ENCODE measurements at places on chromosomes 13 and 19.

DNA sequence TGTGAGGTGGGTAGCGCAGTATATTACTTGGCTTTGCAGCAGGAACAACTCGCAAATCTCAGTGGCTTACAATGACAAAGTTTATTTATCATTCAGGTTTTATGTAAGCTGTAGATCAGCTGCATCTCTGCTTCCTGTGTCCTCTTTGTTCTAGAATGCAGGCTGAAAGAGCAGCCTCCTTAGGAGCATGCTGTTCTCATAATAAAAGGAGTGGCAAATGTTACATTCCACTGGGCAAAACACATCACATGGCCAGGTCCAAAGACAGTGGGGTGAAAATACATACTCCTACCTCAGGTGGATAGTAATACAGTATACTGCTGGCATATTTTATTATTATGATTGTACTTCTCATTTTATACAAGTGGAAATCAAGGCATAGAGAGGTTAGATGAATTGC is 1.2 kb upstream of the CSNK1A1L start:
- DNase-seq, result no peak

DNA sequence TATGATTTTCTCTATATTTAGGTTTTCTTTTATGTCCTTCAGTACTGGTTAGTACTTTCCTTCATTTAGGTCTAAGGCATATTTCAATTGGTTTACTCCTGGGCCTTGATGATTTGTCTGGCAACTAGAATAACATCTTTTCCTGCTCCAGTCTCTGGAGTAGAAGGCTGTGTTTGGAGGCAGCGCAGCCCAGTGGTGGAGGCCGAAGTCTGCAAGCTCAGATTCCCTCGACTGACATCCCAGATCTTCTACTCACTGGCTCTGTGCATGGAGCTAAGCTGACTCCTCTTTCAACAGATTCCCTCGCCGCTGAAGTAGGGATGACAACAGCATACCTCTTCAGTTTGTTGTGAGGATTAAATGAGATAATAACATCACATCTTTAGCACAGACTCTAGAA is 141.0 kb downstream of the RAP2A start:
- DNase-seq, result peak; percentile 85

DNA sequence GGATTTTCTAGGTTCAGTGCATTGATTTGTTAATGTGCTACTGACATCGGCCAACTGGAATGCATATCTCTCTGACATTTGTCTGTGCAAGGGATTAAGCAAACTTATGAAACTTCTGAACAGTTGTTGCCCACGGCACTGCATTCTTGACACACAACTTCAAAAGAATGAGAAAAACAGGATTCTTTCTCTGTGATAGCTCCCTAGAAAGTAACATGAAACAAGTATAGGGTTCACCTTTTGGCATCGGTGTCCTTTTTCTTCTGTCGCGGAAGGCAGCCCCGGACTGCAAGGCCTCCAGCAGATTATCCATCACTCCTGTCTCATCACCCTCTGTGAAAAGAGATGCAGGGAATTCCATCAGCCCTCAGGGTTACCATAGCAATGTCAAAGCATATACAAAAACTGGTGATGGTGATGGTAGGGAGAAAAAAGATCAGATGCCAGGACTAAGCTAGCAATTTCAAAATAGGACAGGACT is 389.2 kb downstream of the DIAPH3 start:
- DNase-seq, result no peak

- DNase-seq, result no peak
These were observed 10.3 kb upstream of the PAN3 start for GRCh38 chr13:28128030-28128429.

- DNase-seq, result no peak
These were observed 1.1 kb upstream of the ZNF581 start for GRCh38 chr19:55642153-55643002.

DNA sequence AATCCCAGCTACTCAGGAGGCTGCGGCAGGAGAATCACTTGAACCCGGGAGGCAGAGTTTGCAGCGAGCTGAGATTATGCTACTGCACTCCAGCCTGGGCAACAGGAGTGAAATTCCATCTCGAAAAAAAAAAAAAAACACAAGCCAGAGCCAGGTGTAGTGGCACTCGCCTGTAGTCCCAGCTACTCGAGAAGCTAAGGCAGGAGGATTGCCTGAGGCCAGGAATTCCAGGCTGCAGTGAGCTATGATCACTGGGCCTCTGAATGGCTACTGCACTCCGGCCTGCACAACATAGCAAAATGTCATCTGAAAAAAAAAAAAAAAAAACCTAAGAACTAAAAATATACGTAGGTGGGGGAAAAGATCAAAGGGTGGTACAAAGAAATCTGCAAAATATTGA is 19.4 kb downstream of the EPS15L1 start:
- no peak for DNase-seq

DNA sequence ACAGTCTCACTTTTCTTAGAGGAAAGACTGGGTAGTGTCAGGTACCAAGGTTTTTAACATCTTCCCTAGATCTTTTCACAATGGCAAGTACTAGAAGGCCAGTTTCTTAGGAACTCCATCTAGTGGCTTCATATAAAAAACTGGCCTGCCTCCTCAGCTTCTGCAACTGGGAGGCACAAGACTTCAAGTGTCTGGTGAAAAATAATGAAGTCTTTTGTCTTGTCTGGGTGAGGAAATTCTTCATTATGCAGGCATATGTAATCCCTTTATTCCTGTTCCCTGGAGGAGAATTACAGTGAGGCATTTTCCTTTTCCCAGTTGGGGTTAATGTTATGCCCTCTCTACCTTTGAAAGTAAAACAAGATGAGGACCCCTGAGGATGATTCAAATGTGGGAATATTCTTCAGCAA is 300.5 kb downstream of the NALCN start:
- no peak for DNase-seq

DNA sequence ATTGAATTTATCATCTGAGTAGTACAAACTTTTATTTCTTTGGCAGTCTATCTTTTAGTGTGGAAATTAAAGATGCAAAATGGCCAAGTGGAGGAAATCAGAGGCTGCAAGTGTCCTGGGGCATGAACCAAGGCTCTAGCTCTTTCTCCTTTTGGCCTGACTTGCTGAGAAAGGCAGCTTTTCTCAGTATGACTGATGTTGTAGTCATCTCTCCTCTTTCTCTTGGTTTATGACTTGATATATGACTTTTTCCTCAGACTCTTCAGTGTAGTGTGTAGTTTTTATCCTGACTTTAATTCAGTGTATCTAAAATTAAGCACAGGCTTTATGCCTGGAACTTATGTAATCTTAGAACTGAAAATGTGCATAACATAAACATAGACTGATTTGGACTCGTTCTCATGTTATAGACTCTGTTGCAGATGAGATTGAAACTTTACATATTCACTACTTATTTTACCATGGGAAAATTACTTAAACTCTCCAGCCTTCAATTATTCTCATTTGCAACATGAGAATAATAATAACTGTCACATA is 65.7 kb downstream of the SLITRK5 start:
- DNase-seq, result no peak

DNA sequence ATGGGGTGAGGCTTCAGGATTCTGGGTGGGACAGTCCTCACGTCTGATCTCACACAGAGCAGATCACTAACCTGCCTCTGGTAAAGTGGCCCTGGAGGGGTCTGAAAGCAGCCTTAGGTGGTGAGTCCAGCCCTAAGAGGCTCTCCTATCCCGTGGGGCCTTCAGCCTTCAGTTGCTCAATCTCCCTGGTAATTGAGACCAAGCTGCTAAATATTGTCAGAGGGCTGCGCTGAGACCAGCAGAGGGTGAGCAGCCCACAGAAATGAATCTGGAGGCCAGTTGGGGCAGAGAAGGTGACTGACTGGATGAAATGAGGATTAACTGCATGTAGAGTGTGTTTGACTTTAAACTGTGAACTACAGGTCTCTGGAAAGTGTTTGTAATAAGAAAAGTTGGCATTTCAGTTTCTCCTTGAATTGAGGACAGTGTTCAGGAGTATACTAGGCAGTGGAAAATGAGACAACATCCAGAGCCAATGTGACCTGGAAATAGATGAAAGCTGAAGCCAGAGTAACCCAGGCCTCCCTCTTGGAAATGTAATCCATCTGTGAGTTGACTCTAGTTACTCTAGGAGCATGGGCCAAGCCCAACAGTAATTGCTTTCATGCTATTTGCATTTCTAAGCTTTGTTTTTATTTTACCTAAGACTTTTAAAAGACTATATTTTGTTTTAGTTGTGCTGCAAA is 14.3 kb upstream of the HSPH1 start:
- DNase-seq, result no peak

DNA sequence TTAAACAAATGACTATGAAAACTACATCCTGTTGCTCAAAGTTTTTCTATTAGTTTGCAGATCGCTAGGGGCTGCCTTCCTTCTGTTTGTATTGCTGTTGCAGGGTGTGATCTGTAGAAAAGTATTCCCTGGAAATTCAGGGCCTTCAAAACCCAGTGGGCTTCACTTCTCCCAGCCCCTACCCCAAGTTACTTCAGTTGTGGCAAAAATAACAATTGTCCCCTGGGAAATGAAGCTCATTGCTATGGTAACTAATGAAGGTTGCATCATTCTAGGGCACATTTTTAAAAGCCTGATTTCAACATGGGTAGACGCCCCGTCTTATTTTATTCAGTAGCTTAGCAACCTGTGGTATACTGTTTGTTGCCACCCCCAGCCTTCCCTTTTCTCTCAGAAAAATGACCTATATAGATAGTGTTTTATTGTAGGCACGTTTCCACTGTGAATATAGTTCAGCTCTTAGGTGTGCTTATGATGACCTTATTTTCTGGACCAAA is 60.9 kb downstream of the WDFY2 start:
- DNase-seq, result no peak

DNA sequence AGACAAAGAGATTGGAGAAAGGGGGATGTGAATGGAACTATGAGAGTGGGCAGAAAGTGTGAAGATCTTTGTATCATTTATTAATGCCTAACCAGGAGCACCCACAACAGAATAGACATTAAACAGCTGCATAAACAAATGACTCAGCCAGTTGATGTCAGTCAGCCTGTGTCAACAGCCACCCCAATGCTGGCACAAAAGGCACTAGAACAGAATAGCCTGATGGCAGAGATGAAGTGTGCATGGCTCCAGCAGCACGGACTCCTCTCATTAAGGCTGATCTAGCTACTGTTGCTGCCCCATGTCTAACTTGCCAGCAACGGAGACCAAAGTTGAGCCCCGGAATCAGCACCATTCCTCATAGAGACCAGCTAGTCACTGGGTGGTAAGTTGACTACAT is 7.8 kb downstream of the CPB2 start:
- DNase-seq, result no peak

GRCh38 chr19:13784731-13785452 is 10.4 kb upstream of the ZSWIM4 start:
- DNase-seq, result peak; percentile 81

GRCh38 chr13:90918536-90918935 is 429.0 kb upstream of the MIR17HG start:
- DNase-seq, result no peak

- DNase-seq, result peak; percentile 85
These were observed 813 bp downstream of the ZNF296 start for GRCh38 chr19:45075301-45076028.

DNA sequence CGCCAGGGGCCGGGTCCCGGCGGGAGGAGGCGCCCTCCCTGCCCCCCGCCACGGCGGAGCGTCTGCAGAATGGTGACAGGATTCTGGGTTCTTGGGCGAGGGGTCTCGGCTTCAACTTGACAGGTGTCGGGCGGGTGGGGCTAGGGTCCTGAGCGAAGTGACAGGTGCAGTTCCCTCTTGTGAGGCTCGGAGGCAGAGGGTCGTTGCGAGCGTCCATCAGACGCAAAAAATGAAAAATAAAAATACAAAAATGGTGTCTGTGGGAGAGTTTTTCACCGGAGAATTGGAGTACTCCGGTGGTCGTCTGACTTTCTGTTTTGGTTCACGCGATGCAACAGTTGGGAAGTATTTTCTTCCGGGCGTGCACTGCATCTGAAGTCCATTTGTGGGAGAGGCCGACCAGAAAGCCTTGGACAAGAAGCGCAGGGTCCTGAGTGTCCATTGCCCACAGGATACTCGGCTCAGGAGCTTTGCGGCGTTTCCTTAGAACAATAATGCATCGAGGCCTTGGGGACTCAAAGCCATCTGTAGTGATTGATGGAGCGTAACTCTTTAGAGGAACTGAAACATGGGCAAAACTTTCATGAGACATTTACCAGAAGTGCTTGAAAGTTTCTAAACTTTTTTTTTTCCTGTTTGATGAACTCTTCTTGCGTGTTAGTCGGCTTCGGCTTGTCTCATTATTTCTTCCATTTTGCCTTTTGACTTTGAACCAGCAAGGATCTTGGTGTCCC is 759 bp downstream of the RB1 start:
- no peak for DNase-seq

DNA sequence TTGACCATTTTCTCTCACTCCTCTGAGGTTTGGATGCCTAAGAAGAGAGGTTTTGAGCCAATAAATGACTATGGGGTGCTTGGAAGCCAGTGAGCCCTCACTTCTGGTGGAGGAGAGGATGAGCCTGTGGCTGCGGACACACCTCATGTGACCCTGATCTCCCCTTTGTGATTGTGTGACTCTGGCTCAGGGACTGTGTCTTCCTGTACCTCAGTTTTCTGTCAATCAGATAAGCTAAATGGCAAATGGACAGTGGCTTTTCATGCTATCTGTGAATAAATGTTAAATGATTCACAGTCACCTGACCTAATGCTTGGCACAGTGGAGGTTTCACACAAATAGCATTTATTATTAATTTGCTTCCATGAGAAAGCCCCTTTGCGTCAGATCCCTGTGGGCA is 2.7 kb downstream of the PSG8 start:
- no peak for DNase-seq

- DNase-seq, result no peak
These were observed 234.2 kb downstream of the PCDH17 start for GRCh38 chr13:57865600-57866294.

GRCh38 chr19:45973553-45974338 is at the start of gene NOVA2:
NOVA2 (minus strand) TSS chr19:45973865; CDS start chr19:45973351, 514 bp downstream.
- peak; percentile 91 for DNase-seq

DNA sequence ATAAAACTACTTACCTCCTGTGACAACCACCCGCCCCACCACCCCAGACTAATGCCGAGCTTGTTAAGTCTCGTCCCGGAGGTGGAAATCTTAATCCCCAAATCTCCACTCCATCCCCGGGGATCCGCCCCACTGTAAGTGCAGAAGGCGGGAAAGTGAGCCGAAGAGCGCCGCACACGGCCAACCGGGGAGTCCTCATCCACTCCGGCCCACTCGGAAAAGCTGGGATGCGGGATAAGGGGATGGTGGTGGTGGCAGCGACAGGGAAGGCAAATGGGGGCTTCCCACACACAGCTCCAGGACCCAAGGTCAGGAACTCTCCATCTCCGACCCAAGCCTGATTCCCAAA is 621 bp downstream of the FBL start:
- DNase-seq, result peak; percentile 88

DNA sequence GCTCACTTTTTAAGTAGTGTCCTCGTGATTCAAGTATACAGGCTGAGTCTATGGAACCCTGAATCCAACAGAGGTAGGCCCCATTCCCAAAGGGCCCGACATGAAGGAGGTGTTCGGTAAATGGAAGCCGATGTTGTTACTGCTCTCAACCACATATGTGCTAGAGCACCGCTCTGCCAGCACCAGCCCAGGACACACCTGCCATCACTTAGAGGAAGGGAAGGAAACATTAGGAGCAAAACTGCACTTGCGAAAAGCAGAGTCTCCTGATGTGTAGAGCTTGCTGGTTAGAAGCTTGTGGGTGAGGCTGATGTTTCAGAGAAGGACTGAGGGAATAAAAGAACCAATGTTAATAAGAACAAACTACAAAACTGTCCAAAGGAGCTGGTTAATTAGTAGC is 9.4 kb upstream of the CCDC97 start:
- DNase-seq, result no peak

GRCh38 chr13:110286833-110287819 is 19.8 kb downstream of the COL4A1 start:
- no peak for DNase-seq
